ENCODE measurements at places on chromosomes 2 and 18.

- DNase-seq = no peak
Observed at GRCh38 chr2:149686136-149687051, 98.8 kb upstream of the MMADHC start.

GRCh38 chr2:131542438-131543384 is 15.0 kb downstream of the CCDC74A start:
- DNase-seq = no peak

- no peak for DNase-seq
Observed at GRCh38 chr2:28150994-28151393, 241.7 kb upstream of the FOSL2 start.

DNA sequence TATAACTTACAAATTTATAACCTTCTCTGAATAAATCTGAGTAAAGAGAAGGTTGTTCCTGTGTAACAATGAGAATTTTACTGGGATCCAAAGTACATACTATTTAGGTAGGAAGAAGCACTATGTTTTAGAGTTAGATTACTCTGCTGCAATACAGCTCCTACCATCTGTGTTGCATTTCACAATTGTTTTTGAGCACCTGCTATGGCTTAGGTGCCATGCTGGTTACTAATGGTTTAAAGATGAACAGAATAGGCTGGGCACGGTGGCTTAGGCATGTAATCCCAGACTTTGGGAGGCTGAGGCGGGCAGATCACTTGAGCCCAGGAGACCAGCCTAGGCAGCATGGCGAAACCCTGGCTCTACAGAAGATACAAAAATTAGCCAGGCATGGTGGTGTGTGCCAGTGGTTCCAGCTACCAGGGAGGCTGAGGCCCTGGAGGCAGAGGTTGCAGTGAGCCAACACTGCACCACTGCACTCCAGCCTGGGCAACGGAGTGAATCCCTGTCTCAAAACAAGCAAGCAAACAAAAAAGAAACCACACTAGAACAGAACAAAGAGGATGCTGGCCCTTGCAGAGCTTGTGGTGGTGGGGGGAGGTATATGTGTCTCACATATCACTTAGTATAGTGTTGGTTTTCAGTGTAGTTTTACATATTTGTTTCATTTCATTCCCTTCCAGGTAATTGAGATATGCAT is 56.7 kb downstream of the SPTBN1 start:
- DNase-seq = no peak

All from NCI-H2081 treated with DMSO at 0.1 percent for 48 hours (cell line).